ENCODE measurements at places on chromosomes 13 and 19.

DNA sequence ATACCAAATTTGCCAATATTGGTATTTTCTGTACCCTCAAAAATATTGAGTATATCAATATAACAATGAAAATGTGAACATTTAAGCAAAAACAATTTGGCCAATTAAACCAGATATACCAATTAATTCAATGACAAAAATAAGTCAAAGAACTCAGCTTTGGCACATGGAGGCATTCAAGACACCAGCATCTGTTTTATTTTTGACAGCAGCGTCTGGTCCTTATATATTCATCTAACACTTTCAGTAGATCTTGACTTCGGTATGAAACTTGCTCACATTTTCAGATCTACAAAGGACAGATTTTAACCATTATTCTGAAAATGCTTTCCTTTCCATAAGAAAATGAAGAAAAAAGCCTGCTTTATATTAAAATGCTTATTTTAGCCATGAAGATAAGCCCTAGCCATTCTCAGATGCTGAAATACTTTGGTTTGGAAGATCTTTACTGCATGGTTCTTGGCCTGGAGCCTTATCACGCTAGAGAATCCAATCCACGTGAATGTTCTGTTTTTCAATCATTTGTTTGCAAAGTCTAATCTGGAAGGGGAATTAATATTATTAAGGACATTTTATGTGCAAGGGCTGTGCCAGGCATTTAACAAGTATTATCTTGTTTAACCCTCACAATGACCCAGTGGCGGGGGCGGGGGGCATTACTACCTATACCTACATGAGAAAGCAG lies 132.2 kb downstream of the DLEU7 start:
- DNase-seq, result no peak

GRCh38 chr19:34818270-34818669 lies 45.3 kb upstream of the ZNF599 start:
- no peak for DNase-seq

DNA sequence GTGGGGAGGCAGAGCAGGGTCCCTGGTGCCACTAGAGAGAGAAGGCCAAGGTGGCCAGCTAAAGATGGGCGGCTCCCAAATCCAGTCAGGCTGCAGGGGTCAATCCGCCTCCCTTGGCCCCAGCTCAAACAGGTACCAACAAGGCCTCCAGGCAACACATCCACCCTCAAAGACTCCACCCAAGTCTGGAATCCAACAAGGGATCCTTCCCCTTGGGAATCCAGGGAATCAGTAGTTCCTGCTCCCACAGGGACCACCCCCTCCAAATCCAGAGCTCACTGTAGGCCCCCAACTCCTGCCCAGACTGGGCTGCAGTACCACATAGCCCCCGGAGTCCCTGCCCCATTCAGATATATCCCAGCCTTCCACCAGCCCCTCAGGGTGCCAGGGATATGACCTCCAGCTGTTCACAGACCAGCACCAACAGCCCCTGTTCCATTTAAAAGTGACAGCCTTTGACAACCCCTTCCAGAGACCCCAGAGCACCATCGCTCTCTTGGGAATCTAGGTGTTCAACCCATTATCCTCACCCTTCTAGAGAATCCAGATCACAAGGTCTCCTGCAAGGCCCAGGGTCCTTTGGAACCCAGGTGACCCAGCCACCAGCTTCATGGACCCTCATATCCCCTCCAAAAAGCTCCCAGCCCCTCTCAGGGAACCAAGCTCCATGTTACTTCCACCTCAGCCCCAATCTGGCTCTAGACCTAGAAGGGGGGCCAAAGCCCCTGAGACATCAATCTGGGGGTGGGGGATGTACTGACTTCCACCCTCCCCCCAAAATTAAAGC lies 3.2 kb downstream of the ERF start:
- no peak for DNase-seq

DNA sequence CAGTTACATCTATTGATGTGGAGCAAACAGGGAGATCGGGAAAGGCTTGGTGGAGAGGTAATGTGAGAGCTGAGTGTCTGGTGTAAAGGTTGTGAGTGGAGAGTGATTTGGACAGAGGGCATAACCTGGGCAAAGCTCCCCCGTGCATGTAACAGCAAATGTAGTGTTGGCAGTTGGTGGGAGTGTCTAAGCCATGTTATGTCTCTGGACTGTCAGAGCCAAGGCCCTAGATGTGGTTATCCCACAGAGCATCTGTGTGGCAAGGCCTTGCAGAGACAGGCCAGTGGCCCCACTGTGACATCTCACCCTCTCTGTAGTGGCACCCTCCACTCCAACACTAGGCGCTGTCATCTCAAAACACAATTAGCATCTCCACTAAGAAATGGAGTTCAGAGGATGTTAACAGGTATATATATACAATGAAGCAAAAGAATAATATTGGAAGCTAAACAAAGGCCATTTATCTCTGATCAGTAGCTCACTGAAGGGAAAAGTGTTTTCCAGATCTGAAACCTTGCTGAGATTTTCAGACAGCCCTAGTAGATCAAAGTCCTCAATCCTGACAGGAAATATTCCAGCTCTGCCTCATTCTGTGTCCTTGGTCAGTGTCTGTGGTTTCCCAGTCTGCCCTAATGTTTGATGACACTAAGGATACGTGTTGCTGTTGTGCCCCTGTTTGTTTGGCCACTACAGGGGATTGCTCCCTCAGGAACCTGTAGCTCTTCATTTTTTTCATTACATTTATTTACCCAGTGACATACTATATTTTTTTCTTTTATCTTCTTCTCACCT lies 20.2 kb downstream of the POLR1D start:
- DNase-seq, result no peak

DNA sequence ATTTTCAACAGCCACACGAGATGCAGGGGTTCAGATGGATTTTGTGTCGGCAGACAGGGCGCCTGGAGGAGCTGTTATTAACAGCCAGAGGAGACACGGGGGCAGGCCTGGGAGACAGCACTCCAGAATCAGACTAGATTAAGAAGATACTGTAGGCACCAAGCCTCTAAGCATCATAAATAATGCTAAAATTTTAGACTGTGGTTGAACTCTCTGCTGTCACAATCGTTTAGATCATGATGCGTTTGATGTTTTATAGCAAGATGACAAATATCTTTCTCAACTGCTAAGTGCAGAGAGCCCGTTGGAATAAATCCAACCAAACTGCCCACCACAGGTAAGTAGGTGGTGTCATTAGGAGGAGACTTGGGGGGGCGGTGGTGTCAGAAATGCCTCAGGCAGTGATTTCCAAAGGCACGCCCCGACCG lies 63.9 kb downstream of the CEBPG start:
- peak; percentile 32 for DNase-seq

- peak; percentile 66 for DNase-seq
Measured at GRCh38 chr19:55406826-55407549, 600 bp downstream of the UBE2S start.

DNA sequence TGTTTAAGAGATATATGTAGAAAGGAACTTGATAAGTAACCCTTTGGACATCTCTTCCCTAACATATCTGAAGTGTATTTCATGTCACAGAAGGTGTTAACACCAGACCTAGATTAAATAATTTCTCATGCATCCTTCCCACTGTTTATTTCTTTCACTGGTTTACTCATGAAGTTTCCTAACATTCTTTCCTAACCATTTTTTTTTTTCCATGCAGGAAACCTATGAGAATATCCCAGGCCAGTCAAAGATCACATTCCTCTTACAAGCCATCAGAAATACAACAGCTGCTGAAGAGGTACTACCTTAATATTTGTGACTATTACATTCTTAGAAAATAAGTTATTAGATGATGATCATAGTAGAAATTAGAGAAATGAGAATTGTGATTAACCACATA lies 28.8 kb downstream of the IPO5 start:
- DNase-seq, result no peak

- no peak for DNase-seq
Measured at GRCh38 chr13:77274126-77274525, 52.8 kb downstream of the MYCBP2 start.

GRCh38 chr19:49488046-49488862 lies 846 bp downstream of the RPL13A start:
- no peak for DNase-seq

DNA sequence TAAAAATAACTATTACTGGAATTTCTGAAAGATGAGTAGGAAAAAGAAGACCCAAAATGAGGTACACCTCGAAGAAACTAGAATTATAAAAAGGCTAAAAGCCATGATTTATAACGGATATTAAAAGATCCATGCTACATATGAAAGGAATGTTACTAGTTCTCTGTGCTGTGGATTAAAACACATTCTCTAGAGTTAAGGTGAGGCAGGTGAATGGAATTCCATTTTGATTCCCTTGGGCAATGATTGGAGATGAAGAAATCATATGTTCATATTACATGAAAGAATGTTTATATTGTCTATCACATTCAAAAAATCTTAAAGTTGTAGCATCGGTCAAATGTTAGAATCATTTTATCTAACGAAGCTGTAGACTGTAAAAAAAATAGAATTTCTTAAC lies 783.7 kb downstream of the PCDH9 start:
- DNase-seq, result no peak

- peak; percentile 95 for DNase-seq
Measured at GRCh38 chr19:13150187-13150930, at the start of the genes IER2 and STX10. TSS of gene IER2 (plus strand) at chr19:13150411. CDS start at chr19:13153187, 2,776 bp downstream. TSS of gene STX10 (minus strand) at chr19:13150375. CDS start at chr19:13150173, 202 bp downstream.

- no peak for DNase-seq
Measured at GRCh38 chr13:69948016-69948415, 159.6 kb upstream of the ATXN8OS start.

- peak; percentile 81 for DNase-seq
Measured at GRCh38 chr13:95834134-95834765, 157.3 kb downstream of the DNAJC3 start.

DNA sequence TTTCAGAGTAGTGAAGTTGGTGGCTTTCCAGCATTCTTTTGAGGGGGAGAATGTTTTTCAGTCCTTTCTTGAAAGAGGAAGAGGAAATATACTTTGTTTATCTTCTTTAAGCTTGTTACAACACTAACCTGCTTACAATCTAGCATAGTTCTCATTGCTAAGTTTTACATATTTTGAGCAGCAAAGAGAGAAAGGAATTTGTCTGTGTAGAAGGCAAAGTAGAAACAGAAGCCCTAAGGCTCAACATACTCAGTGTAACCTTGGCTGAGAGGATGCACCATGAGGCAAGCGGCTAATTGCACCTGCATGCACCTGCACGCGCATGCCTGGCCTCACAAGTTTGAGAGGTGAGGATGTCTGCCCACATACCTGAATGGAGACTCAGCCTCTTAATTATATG lies 2.2 kb downstream of the FRY start:
- no peak for DNase-seq

GRCh38 chr19:13691569-13692435 lies 72.5 kb upstream of the MRI1 start:
- DNase-seq, result peak; percentile 52

GRCh38 chr19:2986951-2987524 lies 9.7 kb downstream of the TLE6 start:
- no peak for DNase-seq

DNA sequence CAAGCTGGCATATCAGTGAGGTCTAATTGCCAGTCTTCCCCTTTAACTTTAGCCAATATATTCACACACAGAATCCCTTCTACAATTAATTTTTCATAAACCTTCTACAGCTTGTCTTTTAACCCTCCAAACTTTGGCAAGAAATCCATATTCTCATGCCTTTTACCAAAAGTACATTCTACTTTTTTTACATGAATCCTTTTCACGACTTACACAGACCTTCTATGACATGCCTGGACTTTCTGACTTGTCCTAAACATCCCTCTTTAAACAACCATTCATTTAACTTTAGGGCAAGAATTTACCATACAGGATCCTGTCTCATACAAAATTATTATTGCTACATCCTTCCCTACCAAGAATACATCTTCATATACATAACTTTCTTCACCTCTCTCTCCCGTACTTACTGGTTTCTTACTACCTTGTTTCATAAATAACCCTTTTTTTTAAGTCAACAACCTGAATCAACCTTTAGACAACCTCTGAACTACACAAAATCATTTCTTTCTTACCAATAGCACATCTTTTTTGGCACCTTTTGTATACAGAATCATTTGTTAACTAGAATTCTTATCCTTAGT lies 23.5 kb downstream of the ZNF544 start:
- DNase-seq, result no peak

GRCh38 chr19:1253514-1254080 lies 5.2 kb downstream of the MIDN start:
- no peak for DNase-seq

DNA sequence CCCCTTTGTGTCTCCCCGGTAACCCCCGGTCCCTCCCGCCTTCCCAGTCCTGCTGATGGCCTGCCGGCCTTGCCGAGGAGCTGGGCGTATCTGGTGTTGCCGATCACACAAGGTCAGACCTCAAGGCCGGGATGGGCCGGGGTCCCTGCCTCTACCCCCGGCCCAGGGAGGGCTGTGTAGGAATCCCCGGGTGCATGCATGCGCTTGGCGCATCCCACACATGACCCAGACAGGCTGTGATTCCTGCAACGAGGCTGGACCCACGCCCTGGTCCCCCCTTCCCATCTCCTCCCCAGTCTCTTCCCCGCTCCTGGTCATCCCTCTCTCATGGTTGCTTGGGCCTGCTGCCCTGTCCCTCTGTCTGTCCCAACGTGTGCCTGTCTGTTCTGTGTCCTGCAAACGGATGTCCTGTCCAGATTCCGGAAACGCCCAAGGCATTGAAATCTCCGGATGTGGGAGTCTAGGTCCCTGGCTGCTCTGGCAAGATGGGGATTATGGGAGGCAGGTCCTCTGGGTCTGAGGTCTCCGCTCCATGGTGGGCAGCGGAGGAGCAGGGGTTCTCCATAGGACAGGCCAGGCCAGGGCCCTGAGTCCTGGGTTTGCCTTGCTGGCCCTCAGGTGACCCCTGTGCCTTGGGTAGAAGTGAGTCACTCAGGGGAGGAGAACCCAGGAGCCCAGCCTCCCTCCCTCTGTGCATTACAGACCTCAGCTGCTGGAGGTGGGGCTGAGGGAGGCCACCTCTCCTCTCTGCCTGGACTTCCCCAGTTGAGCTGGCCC lies 1.6 kb downstream of the PKN1 start:
- no peak for DNase-seq
